ENCODE measurements at places on chromosomes 12 and 14. TPM values are rescaled to one million over a fixed set of nuclear protein-coding genes. Genes with fewer than 3 reads are reported as not detected.
A peak's percentile ranks its signal among the peaks of the same experiment; 100 is the strongest.

DNA sequence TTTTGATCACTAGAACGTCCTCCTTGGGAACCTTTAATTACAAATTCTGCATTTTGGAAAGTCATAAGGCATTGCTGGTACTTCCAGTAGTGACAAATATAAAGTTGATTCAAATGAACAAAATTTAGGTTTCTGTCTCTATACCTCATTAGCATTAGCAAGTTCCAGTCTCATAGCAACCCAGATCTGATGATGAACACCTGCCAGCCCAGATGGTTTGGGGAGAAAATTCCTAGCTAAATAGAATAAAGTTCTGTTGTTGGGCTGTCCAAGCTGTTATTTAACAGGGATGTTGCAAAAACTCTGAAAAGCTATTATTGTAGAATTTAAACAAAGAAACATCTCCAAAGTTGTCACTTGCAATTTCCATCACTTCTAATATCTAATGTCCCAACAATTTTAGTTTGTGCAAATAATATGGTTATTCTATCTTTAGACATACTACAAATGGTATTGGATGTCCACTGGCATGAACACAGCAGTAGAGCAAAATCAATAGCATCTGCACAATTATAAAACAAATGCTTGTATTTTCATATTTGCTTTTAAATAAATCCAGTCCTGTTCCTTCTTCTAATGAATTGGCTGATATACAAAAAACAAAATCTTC is 299.4 kb downstream of the SLC16A7 start:
- no peak for DNase-seq

LYZ gene
- total RNA-seq: 24.5 TPM

SPIC gene
- total RNA-seq: not detected

DNA sequence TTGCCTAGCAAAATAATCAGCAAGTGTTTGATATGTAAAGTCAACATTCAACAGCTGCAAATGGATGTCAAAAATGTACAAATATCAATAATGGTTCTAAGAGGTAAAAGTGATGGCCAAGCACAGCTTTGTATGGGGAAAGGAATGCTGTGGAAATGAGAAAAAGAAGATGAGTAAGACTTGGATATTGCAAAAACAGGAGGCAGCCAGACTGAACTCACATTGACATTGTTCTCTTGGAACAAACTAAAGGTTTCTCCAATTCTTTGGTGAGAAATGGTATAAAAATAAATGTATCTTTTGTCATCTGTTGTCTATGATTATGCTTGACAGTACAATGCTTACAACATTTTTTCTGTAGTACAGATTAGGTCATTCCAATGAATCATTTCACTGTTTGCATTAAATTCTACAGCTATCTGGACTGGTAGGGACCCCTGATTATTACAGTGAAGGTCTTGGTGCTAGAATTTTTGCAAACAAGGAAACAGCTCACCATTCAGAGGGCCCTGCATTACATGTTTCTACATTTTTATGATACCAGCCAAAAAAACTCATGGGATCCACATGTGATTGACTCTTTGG is 465.7 kb downstream of the NOVA1 start:
- DNase-seq: no peak

DNA sequence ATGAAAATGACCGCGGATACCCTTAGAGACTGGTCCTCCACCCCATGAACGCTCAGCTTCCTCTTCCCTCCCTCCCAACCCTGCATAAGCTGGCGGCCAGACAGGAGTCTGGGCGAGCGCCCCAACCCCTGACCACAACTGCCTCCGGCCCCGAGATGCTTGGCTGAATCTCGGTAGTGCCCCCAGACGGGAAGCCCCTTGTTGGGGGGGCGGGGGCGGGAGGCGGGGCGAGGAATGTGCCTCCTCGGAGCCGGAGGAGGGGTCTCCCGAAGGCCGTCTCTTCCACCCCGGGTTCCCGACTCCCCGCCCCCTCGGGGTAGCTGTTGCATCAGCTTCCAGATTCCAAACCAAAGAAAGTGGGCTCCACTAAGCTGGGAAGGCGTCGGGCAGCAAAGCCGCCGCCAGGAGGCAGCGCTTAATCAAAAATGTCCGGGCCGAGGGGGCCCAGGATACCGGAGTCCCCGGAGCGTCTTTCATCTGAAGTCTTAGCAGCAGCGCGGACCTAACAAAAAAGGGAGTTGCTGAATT is 7.1 kb upstream of the MRPL52 start:
- DNase-seq: peak; percentile 81

DNA sequence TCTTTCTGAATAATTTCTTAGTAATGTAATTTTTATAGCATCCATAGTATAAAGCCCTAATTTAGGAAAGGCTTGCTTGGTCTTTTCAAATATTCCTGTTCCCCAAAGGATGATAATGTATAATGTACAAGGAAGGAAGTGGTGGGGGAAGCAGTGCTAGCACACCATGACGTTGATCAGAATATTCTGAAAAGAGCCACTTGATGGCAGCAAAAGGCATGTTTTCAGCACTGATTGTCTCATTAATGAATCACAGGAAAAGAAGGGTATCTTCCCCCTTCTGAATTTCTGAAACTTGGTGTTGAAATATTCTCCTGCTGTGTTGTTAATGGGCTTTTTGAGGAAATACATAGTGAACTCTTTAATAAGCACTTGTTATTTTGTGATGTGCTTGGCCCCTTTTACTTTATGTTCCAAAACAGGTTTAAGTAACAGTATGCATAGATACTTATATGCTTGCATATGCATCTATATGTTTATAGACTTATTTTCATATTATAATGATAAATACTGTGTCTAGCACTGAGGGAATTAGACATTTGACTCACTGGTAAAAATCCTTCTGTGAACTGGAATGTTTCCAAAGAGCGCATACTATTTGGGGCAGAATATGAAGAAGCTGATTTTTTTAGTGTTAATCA is 122.0 kb downstream of the TMEM117 start:
- DNase-seq: no peak

DNA sequence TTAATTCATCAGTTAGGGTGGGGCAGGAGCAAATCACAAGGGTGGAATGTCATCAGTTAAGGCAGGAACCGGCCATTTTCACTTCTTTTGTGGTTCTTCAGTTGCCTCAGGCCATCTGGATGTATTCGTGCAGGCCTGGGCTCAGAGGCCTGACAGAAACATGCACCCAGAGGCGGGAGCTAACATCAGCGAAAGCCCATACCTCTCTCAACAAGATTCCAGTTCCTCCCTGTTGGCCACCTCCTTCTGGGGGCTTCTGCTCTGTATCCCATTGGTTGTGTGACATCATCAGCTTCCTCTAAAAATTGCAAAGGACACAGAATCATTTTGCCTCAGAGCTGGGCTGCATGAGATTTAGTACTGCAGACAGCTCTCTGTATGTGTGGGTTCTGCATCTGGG is 134.3 kb downstream of the ZNF664 start:
- no peak for DNase-seq

KRT74 gene
- not detected for total RNA-seq

DNA sequence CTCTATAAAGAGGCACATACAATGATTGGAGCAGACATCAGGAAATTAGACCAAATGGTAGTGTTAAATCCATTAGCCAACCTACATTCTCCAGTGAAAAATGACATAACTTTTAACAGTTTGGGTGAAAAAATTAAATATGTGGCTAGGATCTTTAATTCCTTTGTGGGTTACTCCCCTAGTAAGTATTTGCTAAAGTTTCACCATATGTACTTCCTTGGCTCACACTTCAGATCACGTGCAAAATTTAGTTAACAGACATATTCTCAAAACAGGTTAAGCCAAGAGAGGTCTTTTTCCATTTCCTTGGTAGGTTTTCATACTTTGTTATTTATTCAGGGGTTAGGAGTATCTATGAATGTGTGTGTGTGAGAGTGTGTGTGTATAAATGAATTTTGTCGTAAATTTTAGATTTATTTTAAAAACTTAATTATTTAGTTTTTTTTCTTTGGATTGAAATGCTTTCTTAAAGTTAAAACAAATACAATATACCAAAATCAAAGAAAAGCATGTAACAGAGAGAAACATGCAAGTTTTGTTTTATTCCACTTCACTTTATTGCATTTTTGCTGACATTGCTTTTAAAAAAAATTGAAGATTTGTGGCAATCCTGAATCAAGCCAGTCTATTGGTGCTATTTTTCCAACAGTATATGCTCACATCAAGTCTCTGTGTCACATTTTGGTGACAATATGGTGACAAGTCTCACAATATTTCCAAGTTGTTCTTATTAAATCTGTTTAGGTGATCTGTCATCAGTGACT is 258.7 kb downstream of the FLRT2 start:
- no peak for DNase-seq

- DNase-seq: no peak
Measured at GRCh38 chr12:58907391-58907790, 12.9 kb downstream of the LRIG3 start.

ST8SIA1 gene
- total RNA-seq: 4.5 TPM

IQSEC3 gene
- 35.4 TPM for total RNA-seq

ANG gene
- 37.1 TPM for total RNA-seq

CMKLR1 gene
- total RNA-seq: 13.5 TPM

DNA sequence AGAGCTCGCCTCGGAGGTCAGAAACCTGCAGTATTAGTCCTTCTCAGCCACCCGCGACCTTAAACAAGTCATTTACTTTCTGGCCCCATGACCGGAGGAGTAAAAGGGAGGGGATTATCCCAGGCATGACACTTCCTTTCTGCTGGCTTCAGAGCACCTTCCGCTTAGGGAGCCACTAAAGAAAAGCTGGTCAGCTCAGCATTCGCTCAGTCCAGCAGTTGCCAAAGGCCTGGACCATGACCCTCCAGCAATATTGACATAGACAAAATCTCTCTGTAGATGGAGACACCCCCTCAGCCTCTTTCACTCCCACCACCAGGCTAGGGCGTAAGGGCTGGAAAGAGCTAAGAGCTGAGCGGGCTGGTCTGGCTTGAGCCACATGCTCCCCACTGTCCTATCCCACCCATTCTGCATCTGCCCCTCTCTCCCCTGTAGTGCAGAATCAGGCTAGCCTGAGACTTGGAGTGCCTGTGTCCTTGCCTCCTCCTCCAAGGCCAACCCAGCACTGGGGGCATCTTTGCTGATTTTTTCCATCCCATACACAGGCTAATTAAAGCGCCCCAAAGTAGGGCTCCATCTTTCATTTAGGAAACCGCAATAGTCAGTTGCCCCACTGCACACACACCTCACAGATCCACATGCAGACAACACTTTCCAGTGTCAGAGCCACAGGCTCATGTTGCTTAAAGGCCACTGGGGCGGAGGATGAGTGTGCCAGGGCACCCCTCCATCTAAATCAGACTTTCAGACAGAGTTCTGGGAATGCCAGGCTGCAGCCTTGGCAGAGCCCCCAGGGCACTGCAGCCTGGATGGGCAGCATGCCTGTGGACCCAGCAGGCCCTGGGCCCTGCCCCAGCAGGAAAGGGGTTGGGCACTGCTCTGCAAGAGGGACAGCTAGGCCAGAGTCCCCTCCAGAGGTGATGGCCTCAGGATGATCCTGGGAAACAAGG is 4.0 kb upstream of the CPNE6 start:
- DNase-seq: no peak

PTPRQ gene
- total RNA-seq: under 0.01 TPM

ZDHHC22 gene
- not detected for total RNA-seq

DNA sequence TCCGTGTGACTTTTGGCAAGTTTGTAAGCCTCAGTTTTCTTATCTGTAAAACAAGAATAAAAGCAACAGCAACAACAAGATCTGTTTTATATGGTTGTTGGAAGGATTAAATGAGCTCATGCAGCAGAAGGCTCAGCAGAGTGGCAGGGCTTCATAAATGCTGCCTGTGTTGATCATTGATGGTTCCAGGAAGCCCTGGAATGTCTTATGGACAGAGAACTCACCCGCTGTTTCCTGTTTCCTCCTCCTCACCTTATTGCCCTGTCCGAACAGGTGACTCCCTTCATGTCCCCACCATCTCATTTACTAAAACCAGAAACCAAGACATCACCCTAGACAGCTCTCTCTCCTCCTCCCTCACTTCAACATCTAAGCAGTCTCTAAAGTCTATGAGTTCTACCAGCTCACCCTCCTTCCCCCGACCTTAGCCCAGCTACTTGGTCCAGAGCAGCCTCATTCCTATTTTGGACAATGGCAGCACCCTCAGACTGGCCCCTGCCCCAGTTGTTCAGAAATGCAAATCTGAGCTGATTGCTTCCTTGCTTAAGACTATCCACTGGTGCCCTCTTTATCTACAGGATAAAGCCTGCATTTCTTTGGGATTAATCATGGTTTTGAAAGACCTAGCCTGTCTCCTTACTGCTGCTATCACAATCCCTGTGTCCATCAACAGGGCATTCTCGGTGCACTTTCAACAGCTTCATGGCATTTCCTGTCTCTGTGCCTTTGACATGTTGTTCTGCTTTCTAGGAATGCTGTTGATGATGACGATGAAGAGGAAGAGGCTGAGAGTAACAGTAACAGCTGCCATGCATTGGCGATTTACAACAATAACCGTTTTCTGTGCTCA is 21.4 kb upstream of the GSG1 start:
- DNase-seq: no peak

DNA sequence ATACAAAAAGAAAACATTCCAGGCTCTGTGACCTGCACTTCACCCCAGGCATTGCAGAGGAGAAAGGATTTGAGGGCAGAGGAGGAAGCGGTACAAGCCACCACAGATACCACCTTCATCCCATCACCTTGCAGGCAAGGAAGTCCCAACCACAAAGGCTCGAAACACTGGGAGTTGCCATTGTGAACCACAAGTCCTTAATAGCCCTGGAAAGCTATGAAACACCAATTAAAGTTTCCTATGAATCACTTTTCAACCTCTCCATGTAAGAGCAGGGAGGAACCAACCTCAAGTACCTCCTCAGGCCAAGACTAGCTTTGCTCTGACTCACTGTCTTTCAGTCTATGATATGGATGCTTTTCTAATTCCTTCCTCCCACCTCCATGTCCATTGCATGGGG is 27.0 kb downstream of the MAP3K9 start:
- DNase-seq: no peak

DNA sequence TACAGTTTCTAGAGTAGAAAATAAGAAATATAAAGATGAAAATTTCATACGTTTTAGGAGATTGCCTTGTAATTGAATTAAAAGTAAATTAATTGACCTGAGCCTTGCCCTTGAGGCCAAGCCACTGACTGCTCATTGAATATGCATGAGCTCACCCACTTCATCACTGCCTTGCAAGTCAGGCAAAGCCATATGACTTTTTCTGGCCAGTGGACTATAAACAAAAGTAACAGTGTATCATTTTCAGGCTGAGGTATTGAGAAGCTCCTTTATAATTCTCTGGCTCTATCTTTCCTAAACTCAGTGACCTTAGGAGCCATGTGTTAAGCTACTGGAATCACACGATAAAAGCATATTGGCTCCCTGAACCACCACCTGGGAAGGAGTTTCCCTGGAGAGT is 369.3 kb downstream of the NUAK1 start:
- DNase-seq: no peak

NUP37 gene
- total RNA-seq: 17.1 TPM
